Stimulated activated naive CD4-positive, alpha-beta T cell treated with Interleukin-2 at 50 U/mL for 16 hours (primary cell): ENCODE measurements at places on chromosomes 13 and 19.

DNA sequence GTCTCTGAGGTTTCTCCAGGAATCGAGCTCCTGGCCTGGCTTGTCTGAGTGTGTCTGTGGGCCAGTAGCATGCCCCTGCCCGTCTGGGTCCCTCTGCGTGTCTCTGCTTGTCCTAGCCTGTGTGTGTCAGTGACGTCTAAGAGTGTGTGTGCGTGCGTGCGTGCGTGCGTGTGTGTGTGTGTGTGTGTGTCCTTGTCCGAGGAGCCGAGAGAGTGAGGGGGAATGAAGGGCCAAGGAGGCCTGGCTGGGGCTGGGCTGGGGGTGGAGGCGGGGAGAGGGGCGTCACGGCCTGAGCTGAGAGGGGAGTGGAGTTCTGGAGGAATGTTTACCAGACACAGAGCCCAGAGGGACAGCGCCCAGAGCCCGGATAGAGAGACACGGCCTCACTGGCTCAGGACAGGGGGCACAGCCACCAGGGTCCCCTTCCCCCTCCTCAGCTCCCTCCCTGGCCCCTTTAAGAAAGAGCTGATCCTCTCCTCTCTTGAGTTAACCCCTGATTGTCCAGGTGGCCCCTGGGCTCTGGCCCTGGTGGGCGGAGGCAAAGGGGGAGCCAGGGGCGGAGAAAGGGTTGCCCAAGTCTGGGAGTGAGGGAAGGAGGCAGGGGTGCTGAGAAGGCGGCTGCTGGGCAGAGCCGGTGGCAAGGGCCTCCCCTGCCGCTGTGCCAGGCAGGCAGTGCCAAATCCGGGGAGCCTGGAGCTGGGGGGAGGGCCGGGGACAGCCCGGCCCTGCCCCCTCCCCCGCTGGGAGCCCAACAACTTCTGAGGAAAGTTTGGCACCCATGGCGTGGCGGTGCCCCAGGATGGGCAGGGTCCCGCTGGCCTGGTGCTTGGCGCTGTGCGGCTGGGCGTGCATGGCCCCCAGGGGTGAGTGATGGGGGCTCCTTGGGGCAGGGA, at the start of gene AXL:
Gene AXL, plus strand, starts transcription at position 609 of the 893 bp plus-strand sequence. Its CDS starts 170 bp downstream, at position 779.
- no peak for DNase-seq

GRCh38 chr13:21435687-21436151, 23.4 kb downstream of the ZDHHC20 start:
- peak; percentile 33 for DNase-seq

DNA sequence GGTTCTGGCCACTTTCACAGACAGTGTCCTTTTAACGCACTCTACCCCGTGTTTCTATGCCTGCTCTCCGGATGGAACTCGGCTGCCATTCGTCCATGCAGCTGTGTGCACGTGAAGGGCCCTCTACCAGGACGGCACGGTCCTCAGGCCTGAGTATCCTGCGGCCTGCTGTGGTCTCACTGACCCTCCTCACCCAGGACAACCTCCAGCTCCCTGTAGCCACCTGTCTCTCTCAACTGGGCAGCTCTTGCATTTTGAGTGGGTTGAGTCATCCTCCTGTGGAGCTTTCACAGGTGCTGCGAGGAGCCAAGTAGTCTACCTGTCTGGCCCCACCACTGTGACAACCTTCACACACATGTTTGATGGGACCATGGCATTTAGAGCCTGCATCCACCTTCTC, 321.7 kb upstream of the TSHZ3 start:
- DNase-seq = no peak

- DNase-seq = peak; percentile 12
Measured at GRCh38 chr19:38095411-38096308, 128.4 kb downstream of the DPF1 start.

GRCh38 chr13:84670245-84670644, 788.0 kb upstream of the SLITRK1 start:
- no peak for DNase-seq

- no peak for DNase-seq
Measured at GRCh38 chr13:111341886-111342285, 21.4 kb downstream of the TEX29 start.
